ENCODE measurements at places on chromosomes 5 and 9.

DNA sequence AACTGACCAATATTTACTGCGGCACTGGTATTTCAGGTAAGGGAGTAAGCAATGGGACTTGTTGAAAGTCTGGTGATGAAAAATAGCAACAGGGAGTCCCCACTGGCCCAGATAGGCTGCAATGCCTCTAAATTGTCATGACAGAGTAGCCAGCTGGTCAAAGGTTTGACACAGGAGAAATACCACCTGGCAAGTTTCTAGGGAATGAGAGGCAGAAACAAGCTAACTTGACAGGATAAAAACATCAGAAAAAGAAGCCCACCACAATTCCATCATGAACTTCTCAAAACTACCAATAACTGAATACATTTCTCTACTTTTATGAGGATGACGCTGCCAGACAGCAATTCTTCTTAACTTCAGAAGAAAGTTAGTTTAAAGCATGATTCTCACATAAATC, 99.8 kb downstream of the STRBP start:
- DNase-seq: no peak

GRCh38 chr9:22108581-22109370, 99.7 kb upstream of the CDKN2B start:
- DNase-seq: no peak

DNA sequence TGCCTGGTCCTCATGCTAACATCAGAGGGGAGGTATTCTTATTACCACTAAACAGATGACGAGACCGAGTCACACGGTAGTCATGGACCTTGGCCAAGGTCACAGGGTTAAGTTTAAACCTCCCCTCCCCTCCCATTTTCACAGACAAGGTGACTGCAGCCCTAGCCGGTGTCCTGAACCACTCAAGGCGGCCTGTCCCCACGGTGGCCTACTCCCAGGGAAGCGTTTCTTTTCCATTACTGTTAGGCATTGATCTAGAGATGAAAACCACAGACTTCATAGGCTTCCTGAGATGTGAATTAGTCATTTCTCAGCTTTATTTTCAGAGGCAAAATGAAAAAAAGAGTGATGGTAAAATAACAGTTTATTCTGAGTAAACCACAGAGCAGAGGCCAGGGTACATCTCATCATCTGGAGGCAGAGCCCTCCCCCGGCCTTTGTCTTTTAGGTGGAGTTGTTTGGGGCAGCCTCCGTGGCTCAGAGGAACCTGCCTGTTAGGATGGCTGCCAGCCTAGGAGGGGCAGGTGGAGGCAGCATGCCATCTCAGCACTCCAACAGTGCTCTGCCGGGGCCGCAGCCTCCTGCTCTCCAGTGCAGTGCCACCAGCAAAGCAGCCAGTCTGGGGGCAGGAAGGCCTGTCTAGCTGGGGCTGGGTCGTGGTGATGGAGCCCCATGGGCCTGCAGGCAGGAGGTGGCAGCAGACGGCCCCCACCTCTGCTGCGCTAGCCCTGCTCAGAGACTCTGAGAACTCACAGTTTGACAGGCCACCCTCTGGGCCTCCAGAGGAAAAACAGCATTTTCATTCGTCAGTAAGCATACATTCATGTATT, 71.2 kb downstream of the RAPGEF1 start:
- DNase-seq: no peak

- no peak for DNase-seq
Measured at GRCh38 chr5:81420039-81420667, 26.2 kb upstream of the ACOT12 start.

DNA sequence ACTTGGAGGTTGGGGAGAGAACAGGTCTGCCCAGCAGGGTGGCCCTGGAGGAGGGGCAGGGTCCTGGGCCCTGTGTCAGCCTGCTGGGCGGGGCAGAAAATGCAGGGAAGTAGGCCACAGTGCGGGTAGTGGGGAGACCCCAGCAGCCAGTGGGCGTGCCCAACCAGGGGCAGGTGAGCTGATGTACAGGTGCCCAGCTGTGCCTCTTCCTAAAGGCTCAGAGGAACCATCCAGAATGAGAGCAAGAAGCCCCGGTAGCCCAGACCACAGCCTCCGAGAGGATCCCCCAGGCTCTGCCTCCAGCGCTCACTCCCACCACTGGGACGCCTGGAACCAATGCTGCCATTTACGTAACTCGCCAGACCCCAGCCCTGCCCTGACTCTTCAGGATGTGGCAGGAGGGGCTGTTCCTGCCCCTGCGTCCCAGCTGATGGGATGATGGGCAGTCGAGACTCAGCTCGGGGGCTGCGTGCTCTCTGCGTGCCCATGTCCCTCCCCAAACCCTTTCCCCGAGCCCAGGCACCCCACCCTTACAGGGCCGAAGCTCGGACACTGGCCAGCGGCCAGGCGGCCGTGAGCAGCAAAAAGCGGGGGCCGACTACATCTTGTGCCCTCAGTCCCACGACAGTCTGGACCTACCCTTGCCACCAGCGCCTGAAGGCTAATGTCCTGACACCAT, 17.9 kb upstream of the QRFP start:
- no peak for DNase-seq

GRCh38 chr5:74587300-74587699, 53.2 kb downstream of the ENC1 start:
- DNase-seq: no peak

GRCh38 chr5:40685976-40686486, 6.3 kb downstream of the PTGER4 start:
- no peak for DNase-seq

All from HuH-7 (cell line).